ENCODE measurements at places on chromosomes 16 and 17. TPM values are rescaled to one million over a fixed set of nuclear protein-coding genes. Genes with fewer than 3 reads are reported as not detected.

- DNase-seq: no peak
These were observed 22.4 kb upstream of the TEKT1 start for GRCh38 chr17:6853764-6854442.

DNA sequence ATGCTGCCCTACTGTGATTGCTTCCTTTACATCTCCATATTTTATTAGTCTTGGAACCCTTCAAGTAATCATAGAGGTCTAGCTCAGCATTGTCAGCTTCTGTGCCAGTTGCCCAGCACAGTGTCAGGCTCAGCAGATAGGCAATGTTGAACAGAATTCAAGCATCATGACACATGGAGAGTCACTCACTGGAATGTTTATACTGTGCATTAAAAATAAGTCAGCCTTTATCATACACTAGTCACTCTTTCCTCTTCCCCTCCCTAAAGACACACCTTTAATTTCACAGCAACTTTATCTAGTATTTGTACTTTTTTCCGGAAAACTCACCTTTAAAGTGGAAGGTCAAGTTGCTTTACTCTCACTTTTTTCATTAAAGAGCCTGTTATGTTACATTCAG, 253.8 kb upstream of the CDH11 start:
- DNase-seq: no peak

DNA sequence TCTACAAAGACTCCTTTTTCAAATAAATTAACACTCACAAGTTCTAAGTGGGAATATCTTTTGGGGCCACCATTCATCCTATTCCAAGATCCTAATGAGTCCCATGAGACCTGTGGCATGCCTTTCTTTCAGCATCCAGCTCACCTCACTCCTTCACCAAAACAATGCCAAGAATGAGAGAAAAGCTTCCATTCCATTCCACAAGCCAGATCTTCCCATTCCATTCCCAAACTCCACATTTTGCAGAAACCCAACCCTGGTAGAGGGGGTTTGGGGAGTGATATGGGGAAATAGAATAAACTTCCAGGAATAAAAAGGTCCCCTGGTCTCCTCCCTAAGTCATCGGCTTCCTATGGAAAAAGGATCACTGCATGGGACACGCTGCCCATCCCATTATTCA, 392.2 kb downstream of the NPIPA8 start:
- DNase-seq: no peak

Gene ALDH3A1
- total RNA-seq: not detected

Gene KLHDC4
- total RNA-seq: 13.6 TPM

Data from heart right ventricle (tissue), 16 donors.